GM04504 (cell line): ENCODE measurements at places on chromosomes 1 and 21.

- no peak for DNase-seq
Measured at GRCh38 chr1:11438996-11439395, 40.0 kb upstream of the DISP3 start.

DNA sequence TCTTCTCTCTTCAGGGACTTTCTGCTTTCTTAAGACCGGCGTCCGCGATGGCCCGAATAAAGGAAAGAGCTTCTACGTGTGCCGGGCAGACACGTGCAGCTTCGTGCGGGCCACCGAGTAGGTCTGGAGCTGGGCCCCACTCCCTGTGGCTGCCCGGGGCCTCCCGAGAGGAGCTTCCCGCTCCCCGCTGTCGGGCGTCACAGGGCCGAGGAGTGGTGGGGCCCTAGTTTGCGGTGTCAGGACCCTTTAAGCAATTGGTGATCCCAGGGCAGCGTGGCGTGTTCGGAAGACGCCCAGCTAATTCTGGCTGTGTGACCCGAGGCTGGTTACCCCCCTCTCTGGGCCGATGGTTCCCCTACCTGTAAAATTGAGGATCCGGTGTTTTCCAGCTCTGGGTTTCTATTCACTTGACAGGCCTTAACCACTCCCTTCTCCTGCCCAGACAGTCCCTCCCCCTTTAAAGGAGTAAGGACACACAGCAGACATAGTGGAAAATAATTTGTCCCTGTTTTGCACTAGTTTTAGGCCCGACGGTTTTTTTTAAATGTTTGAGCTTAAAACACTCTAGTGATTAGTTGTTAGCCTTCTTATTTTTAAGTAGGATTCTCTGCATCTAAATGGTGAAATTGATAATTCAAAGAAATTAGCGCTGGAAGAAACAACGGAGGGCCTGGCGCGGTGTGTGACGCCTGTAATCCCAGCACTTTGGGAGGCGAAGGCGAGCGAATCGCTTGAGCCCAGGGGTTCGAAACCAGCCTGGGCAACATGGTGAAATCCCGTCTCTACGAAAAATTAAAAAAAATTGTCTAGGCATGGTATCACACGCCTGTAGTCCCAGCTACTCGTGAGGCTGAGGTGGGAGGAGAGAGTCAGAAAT, 553 bp downstream of the TTF2 start:
- DNase-seq, result no peak

DNA sequence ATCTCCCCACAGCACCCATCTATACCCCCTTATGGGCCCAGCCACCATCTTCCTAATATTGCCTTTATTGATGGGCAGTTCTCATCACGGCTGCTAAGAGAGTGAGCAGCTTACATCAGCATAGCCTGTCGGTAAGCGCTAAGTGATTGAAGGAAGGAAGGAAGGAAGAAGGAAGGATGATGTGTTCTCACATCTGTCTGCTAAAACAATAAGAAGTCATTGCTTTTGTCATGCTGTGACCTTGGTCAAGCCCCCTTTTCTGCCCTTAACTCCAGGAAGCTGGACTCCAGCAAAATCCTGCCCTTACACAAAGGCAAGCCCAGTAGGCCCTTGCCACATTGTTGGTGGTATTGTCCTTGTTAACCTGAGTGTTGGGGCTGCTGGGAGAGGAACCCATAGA, 165.0 kb downstream of the ETS2 start:
- DNase-seq, result no peak

- DNase-seq, result no peak
Measured at GRCh38 chr1:91589437-91589836, 88.8 kb downstream of the CDC7 start.

- no peak for DNase-seq
Measured at GRCh38 chr1:180909462-180909976, 3.2 kb upstream of the KIAA1614 start.

- peak; percentile 66 for DNase-seq
Measured at GRCh38 chr1:243490748-243491686, 235.2 kb downstream of the SDCCAG8 start.

GRCh38 chr21:31929548-31929947, 56.7 kb downstream of the HUNK start:
- DNase-seq, result no peak

DNA sequence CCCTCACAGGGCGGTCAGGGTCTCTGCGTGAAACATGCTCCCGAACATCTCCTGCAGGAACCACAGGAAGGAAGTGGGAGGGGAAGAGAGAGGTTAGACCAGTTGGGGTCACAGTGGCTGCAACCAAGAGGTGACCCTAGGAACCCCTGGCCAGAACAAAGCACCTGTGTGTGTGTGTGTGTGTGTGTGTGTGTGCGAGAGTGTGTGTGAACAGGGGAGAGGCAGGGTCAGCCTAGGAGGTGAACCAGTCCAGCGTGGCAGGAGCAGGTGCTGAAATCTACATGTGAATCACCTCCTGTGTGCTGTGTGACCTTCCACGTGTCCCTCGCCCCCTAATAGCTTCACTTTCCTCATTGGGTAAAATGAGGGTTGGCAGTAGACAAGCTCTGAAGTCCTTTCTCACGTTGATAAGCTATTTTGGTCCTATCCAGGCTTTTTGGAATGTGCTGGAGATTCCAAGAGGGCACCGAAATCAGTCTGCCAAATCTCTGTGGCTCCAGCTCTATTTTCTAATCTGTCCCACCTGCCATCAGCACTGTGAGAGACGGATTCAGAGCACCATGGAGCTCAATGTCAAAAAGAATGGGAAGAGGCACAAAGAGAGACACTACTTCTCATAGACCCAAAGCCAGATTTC, 27.8 kb downstream of the SLC26A9 start:
- no peak for DNase-seq

DNA sequence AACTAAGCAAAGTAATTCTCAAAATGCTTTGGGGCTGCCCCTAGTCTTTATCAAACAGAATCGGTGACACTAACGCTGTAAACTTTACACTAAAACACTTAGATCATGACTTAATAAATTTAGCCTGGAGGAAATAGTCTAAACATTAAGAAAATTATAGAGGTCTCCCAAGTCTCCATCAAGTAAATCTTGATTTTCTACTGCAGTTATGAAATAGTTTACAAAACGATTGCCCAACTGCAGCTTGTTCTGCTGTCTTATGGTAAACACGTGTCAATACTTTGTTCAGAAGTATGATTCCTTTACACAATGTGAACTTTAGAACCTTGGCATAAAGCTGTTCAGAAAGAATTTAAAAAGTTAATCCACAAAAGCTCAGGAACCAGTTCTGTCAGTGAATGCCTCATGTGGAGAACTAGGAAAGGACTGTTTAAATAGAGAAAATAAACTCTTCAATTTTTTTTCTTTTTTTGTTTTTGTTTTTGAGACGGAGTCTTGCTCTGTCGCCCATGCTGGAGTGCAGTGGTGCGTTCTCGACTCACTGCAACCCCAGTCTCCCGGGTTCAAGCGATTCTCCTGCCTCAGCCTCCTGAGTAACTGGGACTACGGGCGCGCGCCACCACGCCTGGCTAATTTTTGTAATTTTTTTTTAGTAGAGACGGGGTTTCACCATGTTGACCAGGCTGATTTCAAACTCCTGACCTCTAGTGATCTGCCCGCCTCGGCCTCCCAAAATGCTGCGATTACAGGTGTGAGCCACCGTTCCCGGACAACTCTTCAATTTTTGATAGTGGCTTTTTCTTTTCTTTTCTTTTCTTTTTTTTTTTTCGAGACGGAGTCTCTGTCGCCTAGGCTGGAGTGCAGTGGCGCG, 1.6 kb downstream of the DDI2 start:
- DNase-seq, result peak; percentile 73

DNA sequence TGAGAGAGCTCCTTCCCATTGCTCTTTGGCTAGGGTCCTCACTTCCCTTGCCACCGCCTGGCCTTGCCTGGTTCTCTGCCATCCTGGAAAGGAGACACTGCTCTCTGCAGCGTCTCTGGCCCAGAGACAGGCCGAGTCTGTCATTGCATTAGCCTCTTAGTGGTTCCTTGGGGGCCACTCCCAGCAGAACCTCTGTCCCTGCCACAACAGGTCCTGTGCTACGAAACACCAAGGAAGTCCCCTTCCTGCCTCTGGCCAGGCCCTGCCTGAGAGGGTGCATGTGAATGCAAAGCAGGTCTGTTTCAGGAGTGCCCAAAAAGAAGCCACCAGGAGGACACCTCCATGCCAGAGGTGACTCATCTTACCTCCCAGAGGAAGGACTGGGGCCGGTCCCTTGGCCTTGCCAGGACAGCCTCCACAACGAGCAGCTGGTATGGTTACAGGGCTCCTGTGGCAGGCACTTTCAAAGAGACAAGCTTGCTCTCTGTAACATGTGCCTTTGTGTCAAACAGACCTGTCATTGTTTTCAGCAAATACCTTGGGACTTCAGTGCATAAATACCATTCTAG, 59.6 kb downstream of the VPS26C start:
- DNase-seq, result no peak

GRCh38 chr1:155081472-155082300, 3.0 kb downstream of the EFNA3 start:
- no peak for DNase-seq

- no peak for DNase-seq
Measured at GRCh38 chr21:35036465-35037383, 12.4 kb downstream of the RUNX1 start.

GRCh38 chr21:25031750-25032149, 575.5 kb downstream of the MRPL39 start:
- no peak for DNase-seq

GRCh38 chr1:24155011-24155782, 12.3 kb upstream of the IL22RA1 start:
- DNase-seq, result no peak

DNA sequence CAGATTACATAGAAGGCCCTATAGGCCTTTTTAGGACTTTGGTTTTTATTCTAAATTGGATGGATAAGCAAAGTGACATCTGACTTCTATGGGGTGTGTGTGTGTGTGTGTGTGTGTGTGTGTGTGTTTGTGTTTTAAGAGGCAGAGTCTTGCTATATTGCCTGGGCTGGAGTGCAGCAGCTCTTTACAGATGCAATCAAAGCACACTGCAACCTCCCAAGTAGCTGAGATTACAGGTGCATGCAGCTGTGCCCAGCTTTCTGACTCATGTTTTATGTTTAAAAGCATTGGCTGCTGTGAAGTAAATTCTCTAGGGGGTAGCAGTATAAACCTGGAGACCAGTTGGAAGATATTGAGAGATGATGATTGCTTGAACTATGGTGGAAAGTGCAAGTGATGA, 12.4 kb upstream of the EVI5 start:
- DNase-seq, result no peak

- no peak for DNase-seq
Measured at GRCh38 chr1:43372172-43372571, 4.4 kb upstream of the ELOVL1 start.

GRCh38 chr1:58157256-58157655, 389.3 kb downstream of the OMA1 start:
- no peak for DNase-seq

DNA sequence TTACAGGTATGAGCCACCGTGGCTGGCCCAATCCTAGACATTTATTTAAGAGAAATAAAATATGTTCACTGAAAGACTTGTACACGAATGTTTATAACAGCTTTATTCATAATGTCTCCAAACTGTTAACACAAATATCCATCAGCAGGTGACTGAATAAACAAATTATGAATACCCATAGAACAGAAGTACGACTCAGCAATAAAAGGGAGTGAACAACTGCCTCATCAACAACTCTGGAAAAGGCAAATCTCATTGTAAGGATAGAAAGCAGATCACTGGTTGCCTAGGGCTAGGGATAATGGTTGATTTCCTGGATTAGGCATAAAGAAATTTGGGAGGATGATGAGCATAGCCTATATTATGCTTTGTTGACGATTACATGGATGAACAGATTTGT, 41.7 kb downstream of the GABPA start:
- DNase-seq, result no peak

DNA sequence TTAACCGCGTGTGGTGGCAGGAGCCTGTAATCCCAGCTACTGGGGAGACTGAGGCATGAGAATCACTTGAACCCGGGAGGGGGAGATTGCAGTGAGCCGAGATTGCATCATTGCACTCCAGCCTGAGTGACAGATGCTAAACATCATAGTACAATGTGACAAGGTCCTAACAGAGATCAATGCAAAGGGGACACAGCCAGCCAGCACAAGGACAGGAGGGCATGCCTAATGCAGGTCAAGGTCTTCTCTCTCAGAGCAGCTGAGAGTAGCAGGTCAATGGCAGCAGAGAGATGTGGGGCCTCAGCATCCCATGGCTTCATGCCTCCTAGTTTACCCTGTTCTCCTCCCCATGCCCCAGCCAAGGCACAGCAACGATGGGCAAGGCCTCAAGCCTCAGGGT, 3.0 kb upstream of the SMIM11 start:
- no peak for DNase-seq

GRCh38 chr1:56686169-56686568, 41.1 kb downstream of the PRKAA2 start:
- no peak for DNase-seq
